Neural crest cell (in vitro differentiated cells): ENCODE measurements at places on chromosomes 4 and X. TPM values are rescaled to one million over a fixed set of nuclear protein-coding genes. Genes with fewer than 3 reads are reported as not detected.

- DNase-seq = no peak
Observed at GRCh38 chr4:172851534-172851933, 317.1 kb upstream of the GALNT7 start.

GRCh38 chr4:88967883-88968331 is 89.1 kb downstream of the FAM13A start:
- DNase-seq = no peak

GRCh38 chr4:126405369-126405982 is 1090.7 kb downstream of the FAT4 start:
- DNase-seq = no peak

GRCh38 chr4:144507311-144508101 is 138.4 kb upstream of the HHIP start:
- DNase-seq = no peak

GRCh38 chr4:167084321-167084720 is 150.0 kb downstream of the SPOCK3 start:
- no peak for DNase-seq

GRCh38 chr4:90189178-90189577 is 62.0 kb downstream of the CCSER1 start:
- DNase-seq = no peak

DNA sequence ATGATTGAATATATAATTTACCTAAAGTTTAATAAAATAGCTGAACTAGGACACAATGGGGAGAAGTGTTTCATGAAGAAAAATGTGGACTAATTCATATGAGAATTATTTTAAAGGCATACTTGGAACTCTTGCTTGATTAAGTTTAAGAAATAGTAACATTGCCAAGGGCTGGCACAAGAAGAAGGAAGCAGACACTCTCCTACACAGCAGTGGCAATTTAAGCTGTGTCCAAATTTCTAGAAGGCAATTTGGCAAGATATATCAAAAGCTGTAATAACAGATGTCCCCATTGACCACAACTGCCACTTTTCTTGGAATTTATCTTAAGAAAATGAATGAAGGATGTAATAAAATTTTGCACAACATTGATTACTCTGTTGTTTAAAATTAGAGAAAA is 209.5 kb upstream of the S100G start:
- DNase-seq = no peak

GRCh38 chr4:106565727-106566126 is 197.1 kb upstream of the GIMD1 start:
- DNase-seq = no peak

- no peak for DNase-seq
Observed at GRCh38 chr4:147955827-147956558, 224.1 kb downstream of the ARHGAP10 start.

- no peak for DNase-seq
Observed at GRCh38 chrX:10486373-10486772, 134.0 kb downstream of the MID1 start.

- DNase-seq = peak; percentile 9
Observed at GRCh38 chrX:135477576-135477975, 42.9 kb upstream of the INTS6L start.

DNA sequence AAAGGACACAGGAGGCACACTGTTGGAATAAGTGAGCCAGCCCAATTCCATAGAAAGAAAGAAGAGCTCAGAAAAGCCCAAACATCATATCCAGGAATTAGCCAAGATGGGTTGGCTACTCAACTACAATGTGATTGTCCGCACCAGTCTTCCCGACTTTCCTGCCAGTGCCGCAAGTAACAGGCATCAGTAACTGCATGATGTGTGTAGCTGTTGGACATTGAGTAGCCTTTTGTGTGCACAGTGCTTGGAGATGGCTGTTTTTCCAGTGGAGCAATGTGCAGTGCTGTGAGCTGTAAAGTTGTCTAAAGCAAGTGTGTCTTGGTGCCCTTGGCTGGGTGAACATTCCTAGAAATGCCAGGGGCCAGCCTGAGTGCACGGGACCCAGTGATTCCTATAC is 29.2 kb upstream of the FAM193A start:
- DNase-seq = no peak

DNA sequence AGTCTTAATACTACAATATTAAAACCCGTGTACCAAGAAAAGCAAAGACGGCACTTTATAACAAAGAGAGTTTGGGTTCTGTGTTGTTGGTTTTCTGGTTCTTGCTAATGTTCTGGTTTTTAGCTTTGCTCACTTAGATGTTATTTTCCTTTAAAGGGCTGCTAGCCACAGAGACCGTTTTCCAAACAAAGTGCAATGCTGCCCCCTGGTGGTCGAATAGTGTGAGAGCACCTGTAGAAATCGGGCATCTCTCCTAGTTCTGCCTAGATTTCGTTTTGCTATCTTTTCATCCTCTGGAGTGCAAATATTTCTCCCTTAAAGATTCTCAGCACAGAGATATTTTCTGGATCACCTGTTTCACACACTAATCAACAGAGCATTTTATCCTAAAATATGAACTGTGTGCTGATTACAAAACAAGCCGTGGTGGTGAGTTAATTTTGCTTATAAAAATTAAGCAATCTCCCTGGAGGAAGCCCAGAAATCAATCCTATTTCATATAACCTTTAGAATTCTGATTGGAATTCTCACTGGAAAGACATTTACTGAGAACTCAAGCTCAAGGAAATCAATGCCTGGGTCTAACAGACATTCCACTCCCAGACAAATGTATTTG is 334.5 kb upstream of the NOCT start:
- peak; percentile 90 for DNase-seq

Gene SRPX
- 3.6 and 3.7 TPM in 2 replicates for total RNA-seq

Gene DDIT4L
- 0.14 and 0.18 TPM in 2 replicates for total RNA-seq

Gene QRFPR
- 0.41 and 0.51 TPM in 2 replicates for total RNA-seq

Gene RFC1
- 69.3 and 77.4 TPM in 2 replicates for total RNA-seq
